ENCODE measurements at places on chromosomes 16 and 17.

GRCh38 chr16:89583197-89583894 lies 7.8 kb downstream of the CPNE7 start:
- H3K4me3 ChIP-seq = no peak overlapping the region
- no peak for DNase-seq
- H3K4me1 ChIP-seq = no peaks in the 10 kb centered on the region
- no peak overlapping the region for H3K27ac ChIP-seq

GRCh38 chr17:49015179-49015923 lies 18.2 kb downstream of the IGF2BP1 start:
- no peaks in the 10 kb centered on the region for H3K4me1 ChIP-seq
- H3K36me3 ChIP-seq = no peaks in the 10 kb centered on the region
- H3K27ac ChIP-seq = no peak overlapping the region
- DNase-seq = no peak

- no peak overlapping the region for H3K4me3 ChIP-seq
- no peaks in the 10 kb centered on the region for H3K36me3 ChIP-seq
- H3K27ac ChIP-seq = no peak overlapping the region
- no peak for DNase-seq
Measured at GRCh38 chr17:63113167-63113566, 147.1 kb downstream of the TANC2 start.

GRCh38 chr17:28963841-28964240 lies 12.5 kb upstream of the PHF12 start:
- H3K4me1 ChIP-seq = no peaks in the 10 kb centered on the region
- no peak for DNase-seq
- no peaks in the 10 kb centered on the region for H3K27me3 ChIP-seq
- H3K27ac ChIP-seq = no peak overlapping the region

GRCh38 chr16:55502801-55503366 lies 6.0 kb upstream of the LPCAT2 start:
- H3K4me3 ChIP-seq = no peak overlapping the region
- no peak overlapping the region for H3K27ac ChIP-seq
- no peak for DNase-seq
- H3K27me3 ChIP-seq = no peaks in the 10 kb centered on the region
- no peaks in the 10 kb centered on the region for H3K4me1 ChIP-seq
- H3K36me3 ChIP-seq = no peaks in the 10 kb centered on the region

DNA sequence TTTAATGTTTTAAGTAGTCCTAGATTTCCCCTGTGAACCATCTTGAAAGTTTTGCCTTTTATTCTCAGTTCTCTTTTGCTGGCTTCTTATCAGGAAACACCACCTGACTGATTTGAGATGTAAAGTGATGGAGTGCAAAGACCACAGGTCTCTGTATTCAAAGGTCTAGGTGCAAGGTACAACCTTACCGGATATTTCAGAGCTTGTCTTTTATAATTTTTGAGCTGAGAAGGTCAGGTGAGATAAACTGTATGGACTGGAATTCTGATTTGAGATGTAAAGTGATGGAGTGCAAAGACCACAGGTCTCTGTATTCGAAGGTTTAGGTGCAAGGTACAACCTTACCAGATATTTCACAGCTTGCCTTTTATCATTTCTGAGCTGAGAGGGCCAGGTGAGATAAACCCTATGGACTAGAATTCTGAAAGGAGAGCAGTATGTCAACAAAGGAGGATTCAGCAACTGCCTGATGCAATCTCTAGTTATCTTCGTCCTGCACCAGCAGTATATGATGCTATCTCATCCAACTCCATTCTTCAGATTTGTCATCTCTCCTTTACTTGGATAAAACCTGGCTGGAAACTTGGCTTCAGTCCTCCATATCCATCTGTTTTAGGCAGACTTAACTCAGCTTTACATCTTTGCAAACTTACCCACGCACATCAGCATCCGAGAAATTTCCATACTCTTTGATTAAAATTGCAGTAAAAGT lies 64.3 kb downstream of the CENPV start:
- DNase-seq = no peak
- peaks cover 50% of the 10 kb centered on the region for H3K4me1 ChIP-seq
- H3K27ac ChIP-seq = peak overlapping the region; percentile 81
- no peak overlapping the region for H3K4me3 ChIP-seq

DNA sequence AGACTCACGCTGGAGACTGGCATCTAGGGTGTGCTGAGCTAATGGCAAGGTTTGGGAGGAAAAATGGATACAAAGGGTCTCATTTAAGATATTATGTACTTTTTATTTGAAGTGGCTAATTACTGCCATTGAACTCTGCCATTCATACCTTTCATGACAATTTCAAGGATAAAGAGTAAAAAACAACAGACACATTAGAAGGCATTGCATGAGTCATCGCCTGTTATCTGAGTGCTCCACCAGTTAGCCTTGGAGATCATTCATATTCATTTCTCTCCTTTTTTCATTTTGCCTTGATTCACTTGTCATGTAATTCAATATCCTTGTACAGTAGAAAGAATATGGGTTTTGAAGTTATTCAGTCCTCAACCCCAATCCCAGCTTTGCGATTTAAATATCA lies 109.5 kb downstream of the CDH8 start:
- H3K27me3 ChIP-seq = no peaks in the 10 kb centered on the region
- DNase-seq = no peak
- H3K27ac ChIP-seq = no peak overlapping the region
- no peaks in the 10 kb centered on the region for H3K4me1 ChIP-seq
- H3K36me3 ChIP-seq = no peaks in the 10 kb centered on the region
- H3K4me3 ChIP-seq = no peak overlapping the region

GRCh38 chr16:23608194-23608593 lies 12.1 kb upstream of the NDUFAB1 start:
- no peaks in the 10 kb centered on the region for H3K4me1 ChIP-seq
- H3K27me3 ChIP-seq = no peaks in the 10 kb centered on the region
- no peak for DNase-seq
- H3K27ac ChIP-seq = no peak overlapping the region
- no peak overlapping the region for H3K4me3 ChIP-seq
- no peaks in the 10 kb centered on the region for H3K36me3 ChIP-seq

- no peak overlapping the region for H3K27ac ChIP-seq
- DNase-seq = no peak
- no peaks in the 10 kb centered on the region for H3K36me3 ChIP-seq
- no peaks in the 10 kb centered on the region for H3K27me3 ChIP-seq
Measured at GRCh38 chr16:19147627-19148026, 20.4 kb upstream of the SYT17 start.

All from naive thymus-derived CD4-positive, alpha-beta T cell (primary cell).